ENCODE measurements at places on chromosomes 11 and 22. TPM values are rescaled to one million over a fixed set of nuclear protein-coding genes. Genes with fewer than 3 reads are reported as not detected.

CATSPERZ gene
- total RNA-seq, result not detected

MS4A14 gene
- 0.31 TPM for total RNA-seq

LMO2 gene
- total RNA-seq, result 16.1 TPM

GLYAT gene
- not detected for total RNA-seq

CREB3L1 gene
- 11.1 TPM for total RNA-seq

CLCF1 gene
- 5.3 TPM for total RNA-seq

OR5P2 gene
- total RNA-seq, result not detected

NXPE1 gene
- not detected for total RNA-seq

SLC22A9 gene
- total RNA-seq, result not detected

DLG2 gene
- total RNA-seq, result 14.4 TPM

CCDC87 gene
- total RNA-seq, result 0.10 TPM

EXT2 gene
- 79.5 TPM for total RNA-seq

RAG1 gene
- 2.2 TPM for total RNA-seq

ARHGEF12 gene
- 134 TPM for total RNA-seq

PMM1 gene
- 22.9 TPM for total RNA-seq

UBQLNL gene
- total RNA-seq, result 0.10 TPM

SCUBE2 gene
- total RNA-seq, result 53.9 TPM

SLC37A2 gene
- total RNA-seq, result 3.9 TPM
